ENCODE measurements at places on chromosomes 4 and X.

- no peak for DNase-seq
Observed at GRCh38 chrX:257681-258289, 23.4 kb upstream of the PLCXD1 start.

- DNase-seq: peak; percentile 61
Observed at GRCh38 chrX:55695227-55696018, 22.1 kb upstream of the RRAGB start.

DNA sequence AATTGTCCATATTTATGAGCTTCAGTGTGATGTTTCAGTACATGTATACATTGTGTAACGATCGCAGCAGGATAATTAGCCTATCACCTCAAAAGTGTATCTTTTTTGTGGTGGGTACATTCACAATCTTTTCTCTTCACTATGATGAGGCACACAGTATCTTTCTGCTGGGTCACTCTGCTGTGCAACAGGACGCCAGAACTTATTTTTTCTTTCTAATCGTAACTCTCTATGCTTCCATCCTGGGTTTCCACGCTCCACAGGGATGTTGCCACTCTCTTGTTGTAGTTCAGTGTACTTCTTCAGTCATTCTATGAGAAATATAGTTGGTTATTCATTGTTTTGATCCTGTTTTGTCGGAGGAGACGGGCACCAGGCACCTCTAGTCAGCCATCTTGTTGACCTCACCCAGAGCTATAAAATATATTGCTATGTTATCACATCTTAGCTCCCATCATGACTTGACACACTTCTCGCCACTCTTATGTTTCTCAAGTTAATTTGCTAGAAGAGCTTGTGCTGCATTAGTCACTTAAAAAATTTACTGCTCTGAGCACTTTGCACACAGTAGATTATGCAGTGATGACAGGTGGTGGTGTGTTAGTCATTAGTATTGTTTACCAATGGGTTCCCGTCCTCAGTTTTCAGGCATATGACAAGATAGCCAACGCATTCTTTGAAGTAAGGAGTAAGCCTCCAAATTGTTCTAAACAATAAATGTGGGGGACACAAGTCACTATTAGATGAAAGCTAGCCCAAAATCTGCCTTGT is 1002.7 kb upstream of the PCDH7 start:
- DNase-seq: no peak

DNA sequence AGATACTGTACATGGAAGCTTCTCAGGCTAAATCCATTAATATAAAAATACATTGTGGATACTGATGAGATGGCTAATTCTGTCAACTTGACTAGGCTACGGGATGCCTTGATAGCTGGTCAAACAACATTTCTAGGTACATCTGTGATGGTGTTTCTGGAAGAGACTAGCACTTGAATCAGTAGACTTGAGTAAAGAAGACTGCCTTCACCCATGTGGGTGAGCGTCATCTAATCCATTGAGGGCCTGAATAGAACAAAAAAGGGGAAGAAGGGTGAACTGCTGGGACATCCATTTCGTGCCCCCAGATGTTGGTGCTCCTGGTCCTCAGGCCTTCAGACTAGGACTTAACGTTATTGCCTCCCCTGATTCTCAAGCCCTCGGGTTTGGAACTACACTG is 3.7 kb upstream of the SRP72 start:
- DNase-seq: no peak

GRCh38 chr4:151665022-151665784 is 95.6 kb downstream of the GATB start:
- DNase-seq: no peak

- no peak for DNase-seq
Observed at GRCh38 chr4:37471093-37471492, 215.1 kb downstream of the RELL1 start.

- DNase-seq: peak; percentile 54
Observed at GRCh38 chr4:10123227-10124101, 6.9 kb upstream of the WDR1 start.

DNA sequence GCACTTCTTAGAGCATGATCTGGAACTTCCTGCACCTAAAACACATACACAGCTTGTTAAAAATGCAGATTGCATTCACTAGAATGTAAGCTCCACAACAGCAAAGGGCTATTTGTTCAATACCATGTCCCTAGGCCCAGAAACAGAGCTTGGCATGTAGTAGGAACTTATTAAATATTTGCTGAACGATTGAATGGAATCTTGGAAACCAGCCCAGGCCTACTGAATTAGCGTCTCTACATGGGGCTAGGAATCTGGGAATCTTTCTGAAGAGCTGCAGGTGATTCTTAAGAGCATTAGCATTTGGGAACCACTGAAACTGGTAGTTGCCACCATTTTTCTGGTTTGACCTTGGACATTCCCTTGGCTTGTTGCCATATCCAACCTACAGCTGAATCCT is 234.1 kb downstream of the STIM2 start:
- no peak for DNase-seq

GRCh38 chr4:74364652-74365491 is at the start of gene EREG:
TSS of gene EREG (plus strand) at chr4:74365145. CDS start at chr4:74365309, 164 bp downstream.
- peak; percentile 25 for DNase-seq

DNA sequence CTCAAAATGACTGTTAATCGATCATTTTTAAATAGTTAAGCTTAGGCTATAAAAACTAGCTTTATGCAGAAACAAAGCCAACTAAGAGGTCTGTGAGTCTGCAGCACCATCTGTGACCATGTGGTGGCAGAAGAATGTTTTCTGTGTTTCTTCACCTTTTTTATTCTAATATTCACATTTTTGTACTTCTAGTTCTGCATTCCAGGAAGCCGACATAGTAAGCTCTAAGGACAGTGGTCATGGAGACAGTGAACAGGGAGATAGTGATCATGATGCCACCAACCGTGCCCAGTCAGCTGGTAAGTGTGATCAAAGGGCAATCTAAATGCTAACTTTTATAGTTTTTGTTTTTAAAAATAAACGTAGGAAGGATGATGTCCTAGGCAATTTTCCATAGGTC is 5.6 kb downstream of the PCDH10 start:
- no peak for DNase-seq

- DNase-seq: no peak
Observed at GRCh38 chrX:152601848-152602616, 35.7 kb upstream of the GABRQ start.

GRCh38 chr4:71941001-71941400 is 90.8 kb upstream of the NPFFR2 start:
- no peak for DNase-seq

DNA sequence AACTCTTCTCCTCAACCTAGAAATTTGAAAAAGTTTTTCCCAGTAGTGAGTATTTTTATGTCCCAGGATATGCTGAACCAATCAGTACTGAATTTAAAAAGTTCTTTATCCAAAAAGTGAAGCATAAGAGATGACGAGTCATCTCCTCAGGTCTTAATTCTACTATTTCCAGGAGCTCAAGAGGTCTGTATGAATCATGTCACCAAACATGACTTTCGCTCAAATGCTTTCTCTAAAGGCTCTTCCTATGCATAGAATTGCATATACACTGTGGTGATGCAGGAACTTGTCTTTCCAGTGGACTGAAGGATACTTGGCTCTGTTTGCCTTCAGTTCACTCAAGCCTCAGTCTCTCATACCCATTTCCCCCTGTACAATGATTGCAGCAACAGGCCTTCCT is 36.1 kb downstream of the ZNF41 start:
- DNase-seq: no peak

DNA sequence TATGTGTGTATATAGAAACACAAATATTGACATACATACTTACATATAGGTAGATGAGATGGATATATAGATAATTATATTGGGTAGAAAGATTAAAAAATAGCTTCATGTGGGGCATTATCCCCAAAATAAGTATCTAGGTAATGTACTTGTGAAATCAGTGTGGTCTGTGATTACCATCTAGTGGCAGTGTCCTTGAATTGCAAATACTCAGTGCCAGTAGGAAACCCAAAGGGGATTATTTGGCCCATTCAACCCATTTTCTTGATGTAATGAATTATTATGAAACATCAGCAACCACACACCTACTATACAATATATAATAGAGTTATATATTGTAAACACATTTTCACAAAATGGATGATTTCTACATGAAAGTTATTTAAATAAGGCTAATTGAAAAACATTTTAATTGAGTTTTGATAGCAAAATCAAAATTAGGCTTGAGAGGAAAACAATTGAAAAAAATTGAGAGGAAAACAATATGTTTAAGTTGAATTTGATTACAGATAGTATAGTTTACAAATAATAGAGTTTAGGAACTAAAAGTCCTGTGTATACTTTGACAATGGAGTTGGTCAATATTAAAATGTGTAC is 389.4 kb downstream of the GALNTL6 start:
- DNase-seq: no peak

DNA sequence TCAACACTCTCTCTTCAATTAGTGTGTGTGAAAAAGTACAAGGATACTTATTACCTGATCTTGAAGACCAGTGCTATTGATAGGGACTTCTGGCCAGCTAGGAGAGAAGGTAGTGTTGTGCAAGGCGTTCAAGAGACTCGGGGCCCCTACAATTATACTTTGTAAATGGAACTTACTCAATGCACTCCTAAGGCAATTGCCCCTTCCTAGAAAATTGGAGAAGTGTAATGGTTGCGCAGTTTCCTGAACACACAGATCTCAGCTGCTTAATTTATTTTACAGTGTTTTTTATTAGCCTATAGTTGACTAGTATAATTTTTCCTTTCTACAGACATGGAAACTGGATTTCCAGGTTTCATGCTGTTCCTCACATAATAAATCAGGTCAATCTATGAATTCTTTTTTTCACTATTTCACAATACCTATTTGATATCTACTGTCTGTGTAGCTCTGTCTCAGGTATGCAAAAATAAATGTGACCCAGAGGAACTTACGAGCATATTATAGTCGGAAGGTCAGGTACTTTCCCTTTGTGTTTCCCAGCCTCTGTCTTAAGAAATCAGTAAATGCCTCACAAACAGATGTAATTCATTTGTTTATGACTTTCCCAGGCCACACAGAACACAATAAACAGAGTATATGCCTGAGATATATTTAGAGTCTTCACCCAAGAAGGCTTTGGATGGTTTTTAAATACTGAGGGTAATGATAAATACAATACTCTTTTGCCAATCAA is 89.1 kb upstream of the TET2 start:
- no peak for DNase-seq

DNA sequence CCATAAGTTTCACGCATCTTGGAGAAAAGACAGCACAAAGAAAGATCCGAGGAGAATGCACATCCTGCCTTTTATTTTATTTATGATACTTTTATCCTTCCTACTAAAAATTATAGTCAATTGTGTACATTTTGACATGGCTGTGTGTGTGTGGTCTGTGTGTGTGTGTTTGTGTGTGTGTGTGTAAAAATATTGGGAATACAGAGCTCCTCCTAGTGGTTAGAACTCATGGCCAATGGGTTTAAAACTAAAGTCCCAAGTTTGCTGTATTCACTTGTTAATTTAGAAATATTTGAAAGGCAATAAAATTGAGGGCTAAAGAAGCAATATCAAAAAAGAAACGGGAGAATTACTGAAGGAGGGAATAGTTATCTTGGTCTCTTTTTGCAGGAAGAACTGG is 47.5 kb downstream of the NKX6-1 start:
- no peak for DNase-seq

DNA sequence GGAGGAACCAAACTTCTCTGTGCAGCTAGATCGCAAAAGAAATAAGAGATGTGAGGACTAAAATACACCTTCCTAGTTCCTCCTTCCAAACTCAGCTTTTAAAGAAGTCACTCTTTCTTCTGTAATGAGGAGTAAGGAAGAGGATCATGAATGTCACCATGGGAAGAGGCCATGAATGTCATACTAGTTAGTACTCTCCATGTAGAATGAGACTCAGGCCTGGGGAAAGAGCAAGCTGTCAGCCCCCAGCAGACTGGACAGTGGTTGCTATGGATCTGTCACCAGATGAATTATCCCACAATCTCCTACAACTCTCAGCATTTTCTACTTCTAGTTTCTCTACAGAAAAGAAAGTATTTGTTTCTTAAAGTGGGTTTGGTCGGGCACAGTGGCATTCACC is 57.1 kb upstream of the PRDM8 start:
- no peak for DNase-seq

GRCh38 chrX:65513610-65514009 is 21.0 kb downstream of the LAS1L start:
- DNase-seq: no peak

- DNase-seq: no peak
Observed at GRCh38 chr4:79935274-79935673, 137.8 kb downstream of the ANTXR2 start.
